ENCODE measurements at places on chromosomes 5 and 9.
A peak's percentile ranks its signal among the peaks of the same experiment; 100 is the strongest.

DNA sequence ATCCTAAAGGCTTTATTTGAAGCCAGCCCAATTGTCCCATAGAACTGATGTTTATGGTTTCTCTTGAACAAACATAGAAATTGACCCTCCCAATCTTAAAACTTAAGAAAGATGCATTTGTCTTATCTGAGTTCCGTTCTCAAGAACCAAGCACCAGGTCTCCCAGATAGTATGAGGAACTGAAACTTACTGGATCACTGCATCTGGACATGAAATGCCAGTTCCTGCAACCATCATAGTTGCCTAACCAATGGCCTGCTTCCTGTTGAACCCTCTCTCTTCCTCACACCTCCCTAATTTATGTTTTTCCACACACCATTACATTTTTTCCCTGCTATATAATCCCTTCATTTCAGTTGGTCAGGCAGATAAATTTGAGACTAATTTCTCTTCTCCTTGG, 478.9 kb downstream of the HTR1A start:
- DNase-seq: no peak

GRCh38 chr9:19375538-19375937, 4.5 kb downstream of the RPS6 start:
- no peak for DNase-seq

- no peak for DNase-seq
Observed at GRCh38 chr5:138809391-138809790, 56.2 kb downstream of the CTNNA1 start.

DNA sequence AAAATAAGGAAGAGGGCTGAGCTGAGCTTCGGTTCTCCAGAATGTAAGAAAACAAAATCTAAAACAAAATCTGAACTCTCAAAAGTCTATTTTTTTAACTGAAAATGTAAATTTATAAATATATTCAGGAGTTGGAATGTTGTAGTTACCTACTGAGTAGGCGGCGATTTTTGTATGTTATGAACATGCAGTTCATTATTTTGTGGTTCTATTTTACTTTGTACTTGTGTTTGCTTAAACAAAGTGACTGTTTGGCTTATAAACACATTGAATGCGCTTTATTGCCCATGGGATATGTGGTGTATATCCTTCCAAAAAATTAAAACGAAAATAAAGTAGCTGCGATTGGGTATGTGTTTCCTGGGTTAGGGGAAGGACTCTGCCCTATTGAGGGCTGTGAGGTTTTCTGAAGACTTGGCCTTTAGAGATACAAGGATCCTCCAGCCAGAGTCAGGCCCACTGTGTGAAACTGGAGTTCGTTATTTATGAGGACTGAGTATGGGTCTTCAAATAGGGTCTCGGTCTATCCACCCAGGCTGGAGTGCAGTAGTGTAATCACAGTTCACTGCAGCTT, 3.8 kb downstream of the EGR1 start:
- no peak for DNase-seq

DNA sequence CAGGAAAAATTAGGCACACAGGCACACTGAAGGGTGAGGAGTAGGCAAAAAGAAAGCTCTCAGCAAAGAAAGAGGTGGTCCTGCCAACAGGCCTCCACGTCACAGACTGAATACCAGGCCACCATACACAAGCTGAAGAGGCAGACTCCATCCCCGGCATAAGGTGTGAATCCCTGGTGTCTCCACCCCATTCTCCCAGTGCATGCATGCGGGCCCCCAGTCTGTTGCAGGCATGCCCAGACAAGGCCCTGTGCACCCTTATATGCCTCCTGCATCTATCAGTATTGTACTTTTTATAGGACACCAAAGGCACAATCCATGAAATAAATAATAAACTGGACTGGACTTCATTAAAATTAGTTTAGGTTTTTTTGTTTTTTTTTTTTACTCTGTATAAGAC, 73.1 kb downstream of the RGMB start:
- DNase-seq: no peak

GRCh38 chr5:27316271-27316650, 277.9 kb upstream of the CDH9 start:
- no peak for DNase-seq

GRCh38 chr9:133591116-133591910, 17.9 kb downstream of the FAM163B start:
- DNase-seq: peak; percentile 63

- peak; percentile 79 for DNase-seq
Observed at GRCh38 chr9:136011703-136012496, 50.7 kb upstream of the UBAC1 start.

- no peak for DNase-seq
Observed at GRCh38 chr5:36685631-36686288, 79.4 kb downstream of the SLC1A3 start.

- no peak for DNase-seq
Observed at GRCh38 chr5:763998-764781, 20.3 kb downstream of the ZDHHC11B start.

- DNase-seq: no peak
Observed at GRCh38 chr5:128338649-128339048, 199.4 kb downstream of the FBN2 start.

GRCh38 chr5:124451721-124452383, 294.6 kb downstream of the ZNF608 start:
- DNase-seq: no peak

- no peak for DNase-seq
Observed at GRCh38 chr9:87671478-87671877, 54.4 kb upstream of the CTSL start.

GRCh38 chr5:25393256-25393655, 748.5 kb upstream of the CDH10 start:
- DNase-seq: no peak

- no peak for DNase-seq
Observed at GRCh38 chr5:141758310-141758998, 76.4 kb upstream of the ARAP3 start.

DNA sequence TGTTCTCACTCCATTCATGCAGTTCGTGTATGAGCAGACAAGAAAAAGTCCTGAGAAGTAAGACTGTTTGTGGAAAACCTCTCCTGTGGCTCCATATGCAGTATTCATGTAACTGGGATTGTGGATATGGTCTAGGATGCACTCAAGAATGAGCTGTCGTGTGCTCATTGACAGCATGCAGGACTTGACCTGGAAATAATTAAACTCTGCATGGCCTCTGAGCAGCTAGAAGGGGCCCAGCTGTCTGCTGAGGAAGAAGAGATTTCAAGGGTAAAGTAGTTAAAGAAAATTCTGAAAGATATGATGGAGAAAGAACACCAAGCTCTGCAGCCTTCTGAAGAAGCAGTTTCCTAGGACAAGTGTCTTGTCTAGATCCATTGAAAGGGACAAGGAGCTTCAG, 89.4 kb downstream of the KCTD16 start:
- no peak for DNase-seq

DNA sequence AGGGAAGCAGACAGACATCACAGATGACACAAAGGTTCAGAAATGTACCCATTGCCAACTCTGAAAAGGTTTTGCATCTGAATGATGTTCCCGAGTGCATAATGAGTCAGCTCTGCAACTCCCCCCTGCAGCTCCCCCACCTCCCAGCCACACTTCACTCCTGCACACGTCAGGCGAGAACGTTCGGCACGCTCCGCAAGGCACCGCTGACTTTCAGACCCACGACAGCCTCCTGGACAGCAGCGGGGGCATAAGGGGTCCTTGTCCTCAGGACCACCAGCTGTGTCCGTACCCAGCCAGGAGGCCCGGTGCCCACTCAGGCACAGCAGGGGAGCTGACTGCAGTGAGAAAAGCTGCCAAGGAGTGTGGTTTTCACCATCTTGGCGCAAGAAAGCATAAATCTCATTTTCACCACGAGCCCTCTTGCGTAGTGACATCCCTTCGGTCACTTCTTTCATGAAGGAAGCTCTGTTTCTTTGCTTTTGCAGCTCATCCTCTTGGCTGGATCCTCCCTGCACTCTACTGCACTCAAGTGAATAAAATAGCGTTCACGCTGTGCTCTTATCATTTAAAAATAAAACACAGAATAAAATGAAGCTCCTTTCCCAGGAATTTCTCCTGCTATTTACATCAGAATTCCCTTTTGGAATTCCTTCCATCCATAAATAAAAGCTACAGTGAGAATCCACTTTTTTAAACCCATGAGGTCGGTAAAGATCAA, 9.9 kb downstream of the GFPT2 start:
- no peak for DNase-seq

DNA sequence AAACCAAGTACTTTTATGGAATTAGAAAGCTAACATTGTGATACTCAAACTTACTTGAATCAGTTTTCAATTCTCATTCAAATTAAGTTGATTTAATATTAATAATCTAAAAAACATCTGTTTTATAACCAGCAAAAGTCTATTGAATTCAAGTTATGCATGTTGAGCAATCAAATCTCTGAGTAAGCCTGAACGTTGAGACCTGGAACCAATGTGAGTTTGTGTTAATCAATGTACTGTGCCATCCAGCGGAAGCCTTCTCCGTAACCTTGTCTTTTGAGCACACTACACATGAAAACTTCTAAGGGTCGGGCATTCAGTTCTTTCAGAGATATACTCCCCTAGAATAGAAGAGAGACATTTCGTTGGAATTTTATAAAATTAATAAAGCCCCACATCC, 25.9 kb downstream of the SAR1B start:
- no peak for DNase-seq

- peak; percentile 84 for DNase-seq
Observed at GRCh38 chr5:76363352-76364225, 39.5 kb upstream of the IQGAP2 start.

DNA sequence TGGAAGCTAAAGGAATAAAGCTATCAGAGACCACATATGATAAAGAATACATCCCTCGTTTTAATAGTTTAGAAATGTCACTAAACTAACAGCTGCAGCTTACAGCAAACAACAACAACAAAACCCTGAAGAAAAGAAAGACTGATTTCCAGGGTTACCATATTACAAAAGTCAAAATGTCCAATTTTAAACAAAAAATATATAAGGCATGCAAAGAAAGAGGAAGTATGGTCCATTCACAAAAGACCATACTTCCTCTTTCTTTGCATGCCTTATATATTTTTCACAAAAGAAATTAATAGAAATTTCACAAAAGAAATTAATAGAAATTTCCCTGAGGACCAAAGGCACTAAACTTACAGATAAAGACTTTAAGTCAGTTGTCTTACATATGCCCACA, 354.2 kb downstream of the ARL15 start:
- no peak for DNase-seq

- peak; percentile 59 for DNase-seq
Observed at GRCh38 chr5:45696206-45696836, at the start of gene HCN1. TSS of gene HCN1 (minus strand) at chr5:45696380.

GRCh38 chr9:112115970-112116753, 58.9 kb downstream of the SUSD1 start:
- peak; percentile 4 for DNase-seq

- DNase-seq: no peak
Observed at GRCh38 chr5:54226215-54226614, 84.2 kb downstream of the ARL15 start.

- peak; percentile 94 for DNase-seq
Observed at GRCh38 chr5:1512541-1513291, 11.0 kb downstream of the LPCAT1 start.

DNA sequence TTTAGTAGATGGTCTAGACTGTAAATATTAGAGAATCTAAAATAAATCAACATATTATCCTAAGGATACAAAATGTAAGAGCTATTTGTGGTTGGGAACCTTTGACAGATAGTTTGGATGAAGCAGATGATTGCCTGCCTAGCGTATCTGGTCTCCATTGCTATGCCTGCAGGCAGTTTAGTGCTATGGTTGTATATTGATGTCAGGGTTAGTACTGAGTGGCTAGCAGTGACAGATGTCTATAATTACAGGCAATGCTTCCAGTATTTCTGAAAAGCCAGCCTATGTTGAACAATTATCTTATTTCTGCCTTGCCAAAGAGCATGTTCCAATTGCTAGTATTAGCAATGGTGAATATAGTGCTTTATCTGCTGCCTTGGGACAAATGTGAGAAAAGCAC, 151.3 kb upstream of the TLX3 start:
- no peak for DNase-seq

GRCh38 chr5:106720367-106720766, 950.4 kb downstream of the EFNA5 start:
- no peak for DNase-seq

- DNase-seq: peak; percentile 97
Observed at GRCh38 chr9:134895908-134896833, 15.6 kb downstream of the FCN2 start.
